Cerebellar cortex (tissue), 1 donor: ENCODE measurements at places on chromosomes 12 and 14.

- no peak for DNase-seq
Measured at GRCh38 chr12:77179515-77179914, 114.1 kb upstream of the E2F7 start.

DNA sequence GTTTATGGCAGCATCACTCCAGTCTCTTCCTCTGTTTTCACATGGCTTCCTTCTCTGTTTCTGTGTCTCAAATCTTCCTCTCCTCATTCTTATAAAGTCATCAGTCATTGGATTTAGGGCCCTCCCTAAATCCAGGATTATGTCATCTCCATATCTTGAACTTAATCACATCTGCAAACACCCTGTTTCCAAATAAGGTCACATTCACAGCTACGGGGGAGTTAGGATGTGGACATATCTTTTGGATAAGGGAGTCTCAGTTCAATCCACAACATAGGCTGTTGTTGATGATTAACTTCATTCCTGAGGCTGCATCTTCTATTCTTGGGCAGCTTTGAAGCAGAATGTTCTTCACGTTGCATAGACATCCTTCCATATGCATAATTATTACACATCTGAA, 40.3 kb upstream of the NTF3 start:
- DNase-seq: no peak

DNA sequence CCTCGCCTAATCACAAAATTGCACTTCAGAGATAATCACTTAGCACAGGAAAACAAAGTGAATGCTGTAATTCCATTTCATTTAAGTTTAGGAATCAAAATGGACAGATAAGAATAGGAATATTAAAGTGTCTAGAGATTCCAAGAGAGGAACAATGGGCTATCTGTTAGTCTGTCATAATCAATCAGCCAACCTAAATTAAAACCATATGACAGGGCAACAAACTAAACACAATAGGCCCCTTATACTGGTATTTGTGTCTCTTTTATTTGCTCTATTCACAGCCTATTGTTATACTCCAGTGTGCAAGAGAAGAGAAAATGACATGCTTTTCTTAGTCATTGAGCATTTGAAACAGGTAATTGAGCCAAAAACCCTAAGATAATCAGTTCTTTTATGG, 259.4 kb downstream of the PRKD1 start:
- DNase-seq: no peak

GRCh38 chr12:67424784-67425183, 155.6 kb downstream of the CAND1 start:
- DNase-seq: no peak

- no peak for DNase-seq
Measured at GRCh38 chr14:101620031-101620788, 58.9 kb downstream of the DIO3 start.

GRCh38 chr14:79567306-79567705, 644.0 kb downstream of the DIO2 start:
- peak; percentile 59 for DNase-seq

- DNase-seq: no peak
Measured at GRCh38 chr12:121823101-121823726, 19.4 kb downstream of the SETD1B start.

DNA sequence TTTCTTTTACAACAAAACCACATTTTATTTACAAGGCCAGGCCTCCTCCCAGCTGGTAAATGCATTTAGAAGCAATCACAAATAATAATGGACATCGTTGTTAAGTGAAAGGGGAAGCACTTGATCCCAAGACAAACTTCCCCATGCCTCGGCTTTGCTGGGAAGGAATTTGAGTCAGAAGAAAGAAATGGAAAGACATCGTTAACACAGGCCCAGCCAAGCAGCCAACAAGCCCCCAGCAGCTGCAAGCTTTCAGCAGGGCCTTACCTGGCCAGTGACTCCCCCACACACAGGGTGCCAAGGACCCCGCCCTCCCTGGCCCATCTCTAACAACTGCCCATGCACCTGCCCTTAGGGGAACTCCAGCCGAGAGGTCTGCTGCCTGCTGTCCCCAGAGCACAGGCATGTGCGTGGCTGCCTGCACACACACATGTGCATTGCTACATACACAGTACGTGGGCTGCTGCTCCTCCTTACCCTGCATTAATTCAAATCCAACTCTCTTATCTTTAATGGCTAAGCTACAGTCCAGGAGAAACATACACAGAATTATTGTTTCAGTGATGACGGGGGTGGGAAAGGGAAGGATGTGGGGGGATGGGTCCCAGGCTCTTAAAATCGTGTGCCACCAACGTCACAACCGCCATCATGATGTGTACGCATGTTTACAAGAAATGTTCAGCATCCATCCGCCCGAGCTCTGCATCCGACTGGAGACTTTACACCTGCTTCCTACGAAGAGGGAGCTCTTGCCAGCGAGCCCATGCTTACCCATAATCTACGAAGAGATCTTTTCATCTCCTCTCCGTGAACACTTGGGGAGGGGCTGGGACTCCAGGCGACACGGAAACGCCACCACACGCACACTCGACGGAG, 9.8 kb downstream of the BCL11B start:
- DNase-seq: no peak

DNA sequence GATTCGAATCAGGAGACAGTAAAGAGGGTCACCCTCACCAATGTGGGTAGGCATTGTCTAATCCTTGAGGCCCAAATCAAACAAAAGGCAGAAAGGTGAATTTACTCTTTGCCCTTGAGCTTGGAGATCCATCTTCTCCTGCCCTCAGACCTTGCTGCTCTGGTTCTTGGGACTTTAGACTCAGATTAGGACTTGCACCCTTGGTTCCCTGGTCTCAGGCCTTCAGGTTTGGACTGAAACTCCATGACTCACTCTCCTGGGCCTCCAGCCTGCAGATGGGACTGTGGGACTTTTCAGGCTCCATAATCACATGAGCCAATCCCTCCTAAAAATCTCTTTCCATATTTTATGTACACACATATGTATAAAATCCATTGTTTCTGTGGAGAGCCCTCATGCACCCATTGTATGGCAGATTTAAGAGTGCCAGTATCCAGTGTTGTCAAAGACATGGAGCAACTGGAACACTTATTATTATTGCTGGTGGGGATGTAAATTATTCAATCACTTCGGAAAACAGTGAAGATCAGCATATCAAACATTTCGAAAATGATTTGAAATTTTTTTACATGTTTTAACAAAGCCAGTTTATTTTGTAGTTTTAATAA, 48.7 kb downstream of the EID3 start:
- DNase-seq: no peak

GRCh38 chr12:78316136-78316535, 485.4 kb downstream of the NAV3 start:
- no peak for DNase-seq

DNA sequence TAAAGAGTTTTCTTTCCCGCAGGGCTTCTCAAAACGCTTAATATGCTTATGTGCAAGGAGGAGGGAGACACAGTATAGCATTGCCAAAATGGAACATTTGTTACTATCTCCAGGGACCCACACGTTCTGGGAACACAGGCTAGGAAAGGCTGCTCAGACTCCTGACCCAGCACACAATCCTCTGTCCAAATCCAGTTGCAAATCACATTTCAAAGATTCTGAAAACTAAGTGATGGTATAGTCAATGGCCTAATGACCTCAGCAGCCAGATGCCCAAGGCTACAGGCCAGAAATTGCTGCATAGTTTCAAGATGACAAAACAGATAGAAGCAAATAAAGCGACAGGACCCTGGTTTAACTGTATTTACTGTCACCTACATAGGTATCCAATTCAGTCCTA, 97.0 kb upstream of the GRIP1 start:
- DNase-seq: no peak
